Mesothelial cell of epicardium (in vitro differentiated cells): ENCODE measurements at places on chromosomes 1 and 21.

GRCh38 chr1:52595061-52595460 lies 7.1 kb upstream of the GPX7 start:
- DNase-seq, result no peak

DNA sequence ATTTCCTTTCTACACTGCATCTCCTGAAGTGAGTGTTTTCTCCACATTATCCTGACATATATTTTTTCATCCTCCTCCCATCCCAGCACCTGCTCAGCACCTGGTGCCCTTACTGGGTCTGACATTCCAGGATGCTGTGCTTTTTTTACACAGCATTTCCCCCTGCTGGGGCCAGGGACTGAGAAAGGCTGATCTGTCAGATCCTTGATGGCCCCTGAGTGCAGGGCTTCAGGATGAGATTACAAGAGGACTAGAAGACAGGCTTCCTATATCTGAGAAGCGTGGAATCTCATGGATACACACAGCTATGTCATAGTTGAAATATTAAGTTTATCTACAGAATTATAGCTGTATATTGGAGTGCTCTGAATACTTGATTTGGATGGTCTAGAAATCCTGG lies 24.4 kb downstream of the RCAN1 start:
- no peak for DNase-seq

DNA sequence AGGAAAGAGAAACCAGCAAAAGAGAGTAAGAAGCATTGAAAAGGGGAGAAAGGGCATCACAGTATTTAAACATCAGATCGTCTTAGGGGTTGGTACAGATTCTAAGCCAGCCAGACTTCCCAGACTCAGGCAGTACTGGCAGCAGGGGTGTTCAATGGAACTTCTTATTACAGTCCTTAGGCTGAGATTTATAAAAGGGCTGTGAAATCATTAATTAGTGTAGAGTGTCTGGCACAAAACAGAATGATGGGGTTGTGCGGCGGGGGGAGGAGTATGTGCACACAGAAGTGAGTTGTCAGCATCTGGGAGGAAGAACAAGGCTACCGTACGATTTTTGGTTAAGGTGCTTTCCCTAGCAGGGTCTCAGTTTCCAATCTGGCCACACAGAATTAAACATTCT lies 38.2 kb downstream of the ARHGEF11 start:
- no peak for DNase-seq

DNA sequence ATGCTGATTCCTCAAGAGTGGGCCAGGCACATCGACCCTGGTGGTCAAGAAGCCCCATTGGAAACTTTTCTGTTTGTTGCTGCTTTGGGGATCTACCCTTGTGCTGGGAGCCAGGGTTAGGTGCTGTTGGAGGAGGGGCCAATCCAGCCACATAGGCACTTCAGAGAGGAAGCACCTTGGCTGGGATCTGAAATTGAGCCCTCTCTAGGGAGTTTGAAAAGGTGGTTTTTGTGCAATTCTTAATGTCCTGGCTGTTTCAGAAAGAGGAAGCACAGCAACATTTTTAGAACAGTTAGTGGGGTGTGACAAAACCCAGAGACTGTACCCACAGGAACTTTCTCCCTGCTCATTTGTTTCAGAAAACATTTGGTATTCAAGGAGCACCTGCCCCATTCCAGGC lies 17.2 kb upstream of the BEND5 start:
- DNase-seq, result no peak

DNA sequence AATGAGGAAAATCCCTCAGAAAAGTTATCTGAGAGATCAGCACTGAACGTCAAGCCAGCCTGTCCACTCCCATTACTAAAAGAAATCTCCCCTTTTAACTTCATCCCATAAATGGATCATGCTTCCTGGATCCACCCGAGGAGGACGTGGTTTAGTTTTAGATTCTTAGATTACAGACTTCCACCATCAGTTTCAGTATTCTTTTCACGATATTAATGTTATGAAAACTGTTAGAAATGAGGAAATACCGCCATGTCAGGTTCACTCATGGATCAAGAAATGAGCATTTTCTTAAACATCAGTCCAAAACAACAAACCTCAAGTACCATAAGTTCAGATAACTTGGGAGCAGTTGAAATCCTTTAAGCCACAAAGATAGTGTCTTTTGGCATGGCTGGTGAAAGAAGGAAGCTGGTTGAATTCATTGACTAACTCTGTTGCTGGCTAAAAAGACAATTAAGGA lies 49.8 kb downstream of the NFIA start:
- DNase-seq, result no peak

- DNase-seq, result no peak
Observed at GRCh38 chr1:5296095-5296494, 641.7 kb downstream of the AJAP1 start.
